NK-92 treated with Interleukin-12 subunit alpha and Interleukin-12 subunit beta, amount 100 ng/mL, for 24 hours (cell line): ENCODE measurements at places on chromosomes 13 and 19.
A peak's percentile ranks its signal among the peaks of the same experiment; 100 is the strongest.

GRCh38 chr19:21608571-21608970 is 103.2 kb downstream of the ZNF429 start:
- DNase-seq: no peak

DNA sequence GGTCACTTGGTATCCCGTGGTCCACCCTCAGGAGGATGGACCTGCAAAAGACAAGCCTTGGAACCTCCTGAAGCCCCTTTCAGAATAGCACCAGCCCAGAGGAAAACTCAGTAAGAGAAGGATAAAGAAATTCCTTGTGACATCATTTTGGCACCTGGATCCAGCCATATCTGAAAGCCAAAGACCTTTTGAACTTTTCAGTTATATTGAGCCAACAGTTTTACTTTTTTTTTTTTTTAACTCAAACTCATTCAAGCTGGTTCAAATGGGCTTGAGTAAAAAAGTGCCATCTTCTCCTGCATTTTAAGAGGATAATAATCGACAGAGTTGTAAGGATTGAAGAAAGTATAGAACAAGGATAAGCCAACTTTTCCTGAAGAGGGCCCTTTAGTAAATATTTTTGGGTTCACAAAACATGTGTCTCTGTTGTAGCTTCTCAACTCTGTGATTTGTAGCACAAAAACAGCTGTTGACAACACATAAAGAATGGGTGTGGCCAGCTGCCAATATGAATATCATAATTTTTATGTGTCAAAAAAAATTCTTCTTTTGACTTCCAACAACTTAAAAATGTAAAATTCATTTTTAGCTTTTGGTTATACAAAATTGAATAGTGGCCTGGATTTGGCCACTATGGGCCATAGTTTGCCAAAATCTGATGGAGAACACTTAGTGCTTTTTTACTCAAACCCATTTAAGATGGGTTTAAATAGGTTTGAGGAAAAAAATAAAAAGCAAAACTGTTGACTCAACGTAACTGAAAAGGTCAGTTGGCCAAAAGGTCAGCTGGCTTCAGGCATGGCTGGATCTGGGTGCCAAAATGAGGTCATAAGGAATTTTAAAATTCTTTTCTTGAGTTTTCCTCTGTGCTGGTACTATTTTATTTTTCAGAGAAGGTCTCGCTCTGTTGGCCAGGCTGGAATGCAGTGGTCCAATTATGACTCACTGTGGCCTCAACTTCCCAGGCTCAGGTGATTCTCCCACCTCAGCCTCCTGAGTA is 50.7 kb downstream of the ACSBG2 start:
- no peak for DNase-seq

DNA sequence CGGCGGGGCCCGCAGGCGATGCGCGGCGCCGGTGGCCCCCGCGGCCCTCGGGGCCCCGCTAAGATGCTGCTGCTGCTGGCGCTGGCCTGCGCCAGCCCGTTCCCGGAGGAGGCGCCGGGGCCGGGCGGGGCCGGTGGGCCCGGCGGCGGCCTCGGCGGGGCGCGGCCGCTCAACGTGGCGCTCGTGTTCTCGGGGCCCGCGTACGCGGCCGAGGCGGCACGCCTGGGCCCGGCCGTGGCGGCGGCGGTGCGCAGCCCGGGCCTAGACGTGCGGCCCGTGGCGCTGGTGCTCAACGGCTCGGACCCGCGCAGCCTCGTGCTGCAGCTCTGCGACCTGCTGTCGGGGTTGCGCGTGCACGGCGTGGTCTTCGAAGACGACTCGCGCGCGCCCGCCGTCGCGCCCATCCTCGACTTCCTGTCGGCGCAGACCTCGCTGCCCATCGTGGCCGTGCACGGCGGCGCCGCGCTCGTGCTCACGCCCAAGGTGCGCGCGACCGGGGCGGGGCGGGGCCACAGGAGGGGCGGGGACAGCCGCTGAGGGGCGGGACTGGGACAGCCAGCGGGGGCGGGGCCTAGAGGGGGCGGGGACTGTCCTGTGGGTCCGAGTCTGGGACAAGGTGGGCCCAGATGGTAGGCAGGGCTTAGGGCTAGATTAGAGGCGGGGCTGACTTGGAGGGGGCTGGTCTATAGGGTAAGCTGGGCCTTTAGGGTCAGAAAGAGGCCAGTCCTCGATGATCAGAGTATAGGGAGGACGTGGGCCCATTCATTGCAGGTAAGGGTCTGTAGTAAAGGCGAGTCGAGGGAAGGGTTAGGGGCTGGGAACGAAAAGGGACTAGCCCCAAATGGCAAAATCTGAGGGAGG is 5.1 kb downstream of the GRIN2D start:
- DNase-seq: peak; percentile 77

DNA sequence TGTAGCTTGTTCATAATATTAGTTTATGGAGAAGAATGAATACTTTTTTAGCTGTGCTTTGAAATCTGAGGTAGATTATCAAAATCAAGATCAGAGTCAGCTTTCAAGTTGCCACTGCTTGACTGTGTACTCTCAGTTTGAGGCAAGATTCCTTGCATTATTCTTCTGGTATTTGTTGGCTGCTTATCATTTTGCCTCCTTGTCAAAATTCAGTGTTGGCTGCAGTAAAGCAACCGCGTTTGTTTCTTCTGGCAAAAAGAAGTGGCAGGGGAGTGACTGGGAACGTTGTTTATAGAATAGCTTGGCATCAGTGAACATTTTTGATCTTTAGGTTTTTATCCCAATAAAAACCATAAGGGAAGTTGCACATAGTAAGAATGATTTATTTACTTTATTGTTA is 419.3 kb upstream of the GPC6 start:
- DNase-seq: no peak

DNA sequence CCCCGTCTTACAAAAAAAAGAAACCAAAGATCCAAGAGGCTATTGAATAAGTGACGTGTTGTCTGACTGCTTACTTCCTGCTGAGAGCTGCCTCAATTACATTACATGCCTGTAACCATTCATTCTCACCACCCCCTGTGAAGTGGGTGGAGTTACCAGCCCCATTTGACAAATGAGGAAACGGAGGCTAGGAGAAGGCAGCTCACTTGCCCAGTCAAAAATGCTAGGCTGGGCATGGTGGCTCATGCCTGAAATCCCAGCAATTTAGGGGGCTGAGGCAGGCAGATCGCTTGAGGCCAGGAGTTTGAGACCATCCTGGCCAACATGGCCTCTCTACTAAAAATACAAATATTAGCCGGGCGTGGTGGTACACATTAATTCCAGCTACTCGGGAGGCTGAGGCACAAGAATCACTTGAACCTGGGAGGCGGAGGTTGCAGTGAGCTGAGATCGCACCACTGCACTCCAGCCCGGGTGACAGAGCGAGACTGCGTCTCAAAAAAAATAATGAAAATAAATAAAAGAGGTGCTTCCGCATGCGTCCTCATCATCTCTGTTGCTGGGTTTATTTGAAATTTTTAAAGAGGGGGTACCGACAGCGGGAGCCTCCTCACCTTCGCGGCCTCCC is 499 bp downstream of the LSM7 start:
- peak; percentile 64 for DNase-seq

DNA sequence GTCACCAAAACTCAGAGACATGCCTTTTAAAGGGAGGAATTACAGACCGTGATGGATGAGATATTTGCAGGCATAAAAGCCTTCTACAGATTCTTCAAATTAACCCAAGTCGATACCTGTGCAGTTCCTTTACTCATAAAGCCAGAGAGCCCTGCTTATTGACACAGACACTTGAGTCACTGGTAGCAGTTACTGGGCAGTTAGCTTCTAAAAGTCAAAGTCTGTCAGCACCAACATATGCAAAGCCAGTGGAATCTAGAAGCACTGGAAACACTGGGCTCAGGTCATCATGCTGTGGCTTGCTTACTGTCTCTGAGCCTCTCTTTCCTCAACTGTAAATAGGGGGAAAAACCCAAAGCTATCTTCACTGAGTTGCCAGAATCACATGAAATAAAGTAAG is 25.7 kb upstream of the LRCH1 start:
- no peak for DNase-seq

DNA sequence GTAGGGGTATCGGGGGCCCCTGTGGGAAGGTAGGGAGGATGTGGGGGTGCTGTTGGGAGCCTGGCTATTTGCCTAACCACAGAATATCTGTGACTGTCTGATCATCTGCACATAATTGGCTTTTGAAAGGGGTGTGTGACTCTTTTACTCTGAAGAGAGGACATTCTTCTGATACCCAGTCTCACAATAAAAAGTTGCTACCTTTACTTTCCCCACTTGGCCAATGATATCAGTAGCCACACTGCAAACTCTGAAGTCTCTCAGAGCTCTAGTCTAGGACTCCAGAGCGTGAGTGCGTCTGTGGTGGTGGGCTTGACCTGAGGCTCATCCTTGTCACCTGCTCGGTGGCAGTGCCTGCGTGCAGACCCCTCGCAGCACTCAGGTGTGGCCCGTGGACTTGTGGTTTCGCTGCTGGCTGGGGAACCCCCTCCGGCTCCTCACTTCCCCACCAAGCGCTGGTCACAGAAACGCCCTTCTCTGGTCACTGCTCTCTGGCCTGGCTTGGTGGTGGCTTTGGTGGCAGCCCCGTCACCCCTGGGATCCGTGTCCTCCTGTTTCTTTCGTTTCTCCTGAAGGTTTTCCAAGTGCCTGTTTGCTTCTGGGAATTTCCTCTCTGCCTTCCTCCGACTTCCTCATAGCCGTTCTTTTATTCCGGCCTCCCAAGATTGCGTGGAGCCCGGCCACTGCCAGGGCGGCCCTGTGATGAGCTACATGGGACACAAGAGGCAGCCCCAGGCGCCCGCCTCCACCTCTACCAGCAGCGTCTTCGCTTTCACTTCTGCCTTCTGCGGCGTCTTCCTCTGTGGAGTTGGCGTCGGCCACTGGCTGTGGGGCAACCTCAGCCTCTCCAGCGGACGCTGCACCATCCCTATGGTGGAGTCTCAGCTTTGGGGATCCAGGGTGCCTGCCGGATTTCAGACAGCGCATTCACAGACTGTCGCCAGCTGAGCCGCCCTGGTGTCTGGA is 78.0 kb downstream of the ATP11A start:
- DNase-seq: no peak

DNA sequence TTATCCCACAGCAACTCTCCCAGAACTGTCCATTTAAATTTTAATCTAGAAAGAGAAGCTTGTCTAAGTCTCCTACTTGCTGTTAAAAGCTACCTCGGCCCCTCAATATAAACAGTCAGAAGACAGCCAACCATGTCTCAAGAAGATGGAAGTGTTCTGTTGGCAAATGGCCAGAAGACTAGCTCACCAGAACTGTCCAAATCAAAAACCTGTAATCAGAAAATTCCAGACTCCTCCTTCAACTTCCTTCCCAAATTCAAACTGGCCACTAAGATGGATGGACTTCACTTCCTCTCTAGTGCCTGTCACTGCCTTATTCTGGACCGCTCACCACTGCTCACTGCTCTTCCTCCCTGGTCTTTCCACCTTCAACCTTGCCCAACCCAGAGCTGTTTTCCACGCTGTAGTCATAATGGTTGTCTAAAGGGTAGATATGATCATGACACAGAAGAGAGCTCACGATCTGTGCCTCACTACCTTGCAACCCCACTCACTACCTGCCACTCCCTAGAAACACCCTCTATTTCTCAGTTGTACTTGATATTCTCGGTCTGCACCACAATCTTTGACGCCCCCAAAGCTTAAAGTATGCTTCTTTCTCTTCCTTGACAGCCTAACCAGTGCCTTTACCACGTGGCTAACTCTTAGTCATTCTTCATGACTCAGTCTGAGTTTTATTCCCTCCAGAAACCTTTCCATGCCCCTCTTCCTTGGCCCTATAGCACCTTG is 9.2 kb downstream of the FGF14 start:
- peak; percentile 23 for DNase-seq

DNA sequence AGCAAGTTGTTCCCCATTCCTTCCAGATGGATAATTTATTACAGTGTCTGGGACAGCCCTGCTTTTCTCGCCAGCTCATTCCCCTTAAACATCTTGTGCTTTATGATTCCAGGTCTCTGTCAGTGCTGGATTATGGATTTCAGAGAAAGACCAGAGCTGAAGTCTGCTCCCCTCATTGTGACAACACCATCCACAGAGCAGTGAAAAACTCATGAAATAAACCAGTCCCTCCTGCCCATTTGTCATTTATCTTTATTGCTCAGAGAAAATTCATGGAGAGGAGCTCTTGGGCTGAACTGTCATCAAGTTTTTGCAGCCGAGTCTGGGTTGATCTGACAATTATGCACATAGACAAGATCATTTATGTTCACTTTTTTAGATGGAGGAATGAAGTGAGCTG is 92.7 kb upstream of the GPR12 start:
- DNase-seq: no peak

DNA sequence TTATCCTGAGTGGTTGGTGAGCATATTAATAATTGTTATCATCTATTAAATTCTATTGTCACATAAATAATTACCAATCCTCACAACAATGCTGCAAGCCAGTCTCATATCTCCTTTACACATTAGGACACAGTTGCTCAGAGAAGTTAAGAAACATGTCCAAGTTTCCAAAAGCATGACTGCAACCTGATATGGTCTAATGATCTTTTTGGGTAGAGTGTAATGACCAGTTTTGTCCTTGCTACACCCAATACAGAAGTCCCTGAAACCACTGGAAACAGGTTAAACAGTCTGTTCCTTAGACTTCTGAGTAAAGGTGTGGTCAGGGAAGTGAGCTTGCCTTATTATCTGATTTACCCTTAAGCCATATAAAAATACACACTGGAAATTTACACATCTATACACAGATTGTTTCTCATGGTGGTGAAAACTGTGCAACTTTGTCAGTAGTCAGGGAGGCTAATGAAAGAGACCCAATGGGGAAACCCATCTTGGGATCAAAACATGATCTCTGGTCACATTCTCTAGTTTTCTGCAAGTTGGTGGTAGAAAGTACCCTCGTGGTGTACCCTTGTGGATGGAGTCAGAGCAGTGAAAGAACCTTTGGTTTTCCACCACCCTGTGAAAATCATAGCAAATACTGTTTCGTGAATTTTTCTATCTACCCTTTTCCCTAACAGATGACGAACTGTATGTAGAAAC is 146.0 kb upstream of the KLF12 start:
- DNase-seq: no peak

- DNase-seq: no peak
These were observed 29.3 kb downstream of the ZNF564 start for GRCh38 chr19:12521996-12522395.

DNA sequence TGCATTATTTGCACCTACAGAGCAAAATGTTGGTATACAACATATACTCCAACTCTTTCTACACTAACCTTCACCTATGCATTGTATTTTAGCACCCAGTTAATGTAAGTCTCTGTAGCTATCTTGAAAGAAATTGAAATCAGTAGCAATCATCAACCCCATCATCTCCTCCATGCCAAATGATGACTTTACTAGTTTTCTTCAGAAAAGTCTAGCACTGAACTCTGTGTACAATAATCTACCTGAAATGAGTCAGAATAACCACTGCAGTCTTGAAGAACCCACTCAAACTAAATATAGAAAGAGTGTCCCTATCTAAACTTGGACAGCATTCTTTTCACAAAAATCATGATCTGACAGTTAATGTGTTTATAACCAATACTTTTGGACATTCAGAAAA is 9.8 kb downstream of the IRS2 start:
- DNase-seq: no peak

- no peak for DNase-seq
These were observed 14.3 kb upstream of the HSPH1 start for GRCh38 chr13:31175847-31176532.

GRCh38 chr13:38697628-38698333 is 10.9 kb downstream of the FREM2 start:
- DNase-seq: no peak
